ENCODE measurements at places on chromosomes 1 and 21.

- no peak for DNase-seq
These were observed 214.2 kb upstream of the FOXD3 start for GRCh38 chr1:63108206-63108605.

DNA sequence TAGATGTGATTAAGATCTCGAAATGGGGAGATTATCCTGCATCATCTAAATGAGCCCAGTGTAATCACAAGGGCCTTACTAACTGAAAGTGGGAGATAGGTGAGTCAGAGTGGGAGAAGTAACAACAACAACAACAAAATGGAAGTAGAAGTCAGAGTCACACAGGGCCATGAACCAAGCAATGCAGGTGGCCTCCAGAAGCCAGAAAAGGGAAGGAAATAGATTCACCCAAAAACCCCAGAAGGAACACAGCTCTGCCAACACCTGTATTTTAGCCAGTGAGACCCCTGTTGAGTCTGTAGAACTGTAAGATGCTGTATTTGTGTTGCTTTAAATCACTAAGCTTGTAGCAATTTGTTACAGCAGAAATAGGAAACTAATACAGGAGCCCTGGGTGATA lies 4.1 kb downstream of the TAGLN2 start:
- no peak for DNase-seq

- DNase-seq, result no peak
These were observed 26.8 kb downstream of the LAMC2 start for GRCh38 chr1:183212870-183213269.

GRCh38 chr1:65423884-65424572 lies 3.6 kb downstream of the LEPR start:
- DNase-seq, result peak; percentile 74

GRCh38 chr1:66335859-66336640 lies 197.9 kb upstream of the SGIP1 start:
- DNase-seq, result no peak

DNA sequence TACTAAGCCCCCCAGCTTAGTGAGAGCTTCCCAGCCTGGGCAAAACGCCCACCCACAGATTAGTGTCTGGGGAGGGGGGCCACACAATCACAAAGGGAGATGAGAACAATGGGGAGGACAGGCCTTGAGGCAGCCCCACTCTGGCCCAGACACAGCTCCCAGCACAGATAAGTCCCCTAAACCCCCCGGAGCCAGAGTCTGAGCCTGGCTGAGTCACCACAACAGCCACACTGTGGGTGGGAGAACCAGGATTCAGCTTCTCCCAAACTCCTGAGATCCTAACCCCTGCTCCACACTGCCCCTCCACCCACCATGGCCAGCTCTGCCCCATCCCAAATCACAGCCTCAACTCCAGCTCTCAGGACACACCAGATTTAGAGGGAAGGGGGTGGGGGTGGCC lies 4.2 kb downstream of the NECTIN4 start:
- no peak for DNase-seq

DNA sequence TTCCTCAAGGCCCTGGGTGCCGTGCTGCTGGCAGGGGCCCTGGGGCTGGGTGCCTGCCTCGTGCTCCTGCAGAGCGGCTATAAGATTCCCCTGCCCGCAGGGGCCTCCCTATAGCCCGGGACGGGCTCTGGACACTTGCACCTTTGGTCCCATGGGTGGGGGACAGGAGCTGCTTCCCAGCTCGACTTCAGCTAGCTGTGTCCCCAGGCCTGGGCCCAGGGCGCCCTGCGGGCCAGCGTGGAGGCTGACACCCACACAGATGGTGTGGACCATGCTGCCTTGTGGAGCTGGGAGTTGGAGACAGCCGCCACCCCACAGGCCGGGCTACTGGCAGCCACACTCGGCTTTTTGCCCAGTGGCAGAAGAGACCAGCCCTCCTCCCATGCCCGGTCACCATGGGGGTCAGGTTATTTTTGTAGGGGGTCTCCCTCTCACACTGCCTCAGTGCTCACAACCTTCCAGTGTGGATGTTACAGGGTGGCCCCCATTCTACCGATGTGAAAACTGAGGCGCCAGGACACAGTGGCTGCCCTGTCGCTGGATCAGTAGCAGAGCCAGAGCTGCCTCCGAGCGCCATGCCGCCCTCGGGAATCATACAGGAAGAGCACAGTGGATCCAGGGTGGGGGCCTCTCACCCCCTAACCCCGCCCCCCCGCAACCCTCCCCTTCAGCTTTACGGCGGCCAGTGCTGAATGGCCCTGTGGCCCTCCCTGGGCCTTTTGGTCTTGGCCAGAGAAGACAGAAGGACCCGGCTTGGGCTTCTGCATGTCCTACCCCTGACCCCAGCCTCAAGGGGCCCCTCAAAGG lies 57.8 kb downstream of the DISP3 start:
- no peak for DNase-seq

DNA sequence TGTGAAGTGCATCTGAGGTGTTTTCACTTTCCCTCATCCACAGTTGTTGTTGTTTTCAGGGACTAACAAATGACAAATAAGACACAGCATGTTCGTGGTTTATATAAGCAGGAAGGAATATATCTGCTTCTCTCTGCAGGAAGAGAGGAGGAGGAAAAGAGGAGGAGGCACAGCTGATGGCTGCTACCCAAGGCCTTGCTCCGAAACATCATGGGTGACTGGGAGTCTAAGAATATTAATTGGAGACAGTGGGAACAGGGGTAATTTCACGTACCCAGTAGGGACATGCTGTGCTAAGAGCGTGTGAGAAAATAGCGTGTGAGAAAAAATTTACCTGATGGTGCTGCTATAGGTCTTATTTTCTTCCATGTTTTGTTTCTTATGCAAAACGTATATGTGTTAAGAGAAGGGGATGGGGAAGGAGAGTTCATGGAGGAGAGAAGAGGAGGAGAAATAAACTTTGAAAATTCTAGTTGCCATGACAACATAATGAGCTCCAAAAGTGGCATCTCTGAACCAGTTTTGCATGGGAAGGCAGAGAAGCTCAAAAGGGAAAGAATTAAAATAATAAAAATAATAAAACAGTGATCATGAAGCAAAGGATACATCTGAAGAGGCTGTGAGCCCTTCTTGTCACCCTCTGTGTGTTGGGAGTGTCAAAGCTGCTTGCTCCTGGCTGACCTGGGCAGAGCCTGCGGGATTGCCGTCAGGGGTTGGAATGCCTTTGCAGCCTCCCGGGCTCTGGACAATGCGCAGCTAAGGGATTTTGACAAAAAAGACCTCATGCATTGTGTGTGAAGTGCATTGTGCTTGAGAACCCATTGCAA lies 192.0 kb downstream of the CACNA1E start:
- DNase-seq, result no peak

- DNase-seq, result no peak
These were observed 83.8 kb downstream of the EVI5 start for GRCh38 chr1:92701147-92701546.

DNA sequence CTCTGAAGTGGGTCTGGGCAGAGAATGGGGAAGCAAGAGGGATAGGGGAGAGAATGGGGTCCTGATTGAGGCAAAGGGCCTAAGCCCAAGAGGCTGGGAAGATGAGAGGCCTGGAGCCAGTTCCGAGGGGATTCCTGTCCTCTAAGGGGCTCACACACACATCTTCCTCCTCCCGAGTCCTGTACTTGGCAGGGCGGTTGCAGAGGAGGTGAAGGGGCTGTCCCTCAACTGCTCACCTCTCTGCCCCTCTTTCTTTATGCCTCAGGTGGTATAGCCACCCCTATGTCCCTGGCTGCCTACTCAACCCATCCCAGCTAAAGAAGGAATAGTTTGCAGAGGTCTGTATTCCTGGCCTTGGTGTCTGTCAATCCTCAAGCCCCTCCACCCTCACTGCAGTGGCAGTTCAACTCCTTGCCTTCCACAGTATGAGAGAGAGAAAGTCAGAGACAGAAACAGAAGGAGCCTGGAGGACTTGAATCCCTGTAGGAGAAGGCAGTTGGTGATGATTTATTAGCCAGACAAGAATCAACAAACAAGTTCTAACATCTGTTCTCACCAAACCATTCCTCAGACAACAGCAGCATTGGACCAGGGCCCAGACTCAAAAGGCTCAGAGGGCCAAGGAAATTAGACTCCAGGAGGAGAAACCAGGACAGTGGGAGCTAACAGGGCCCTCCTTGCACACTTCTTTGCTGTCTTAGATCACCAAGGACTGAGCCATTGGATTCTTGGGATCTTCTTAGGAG lies 10.7 kb downstream of the SH2D2A start:
- DNase-seq, result peak; percentile 81

- DNase-seq, result no peak
These were observed 3.0 kb upstream of the AIM2 start for GRCh38 chr1:159079525-159079924.

DNA sequence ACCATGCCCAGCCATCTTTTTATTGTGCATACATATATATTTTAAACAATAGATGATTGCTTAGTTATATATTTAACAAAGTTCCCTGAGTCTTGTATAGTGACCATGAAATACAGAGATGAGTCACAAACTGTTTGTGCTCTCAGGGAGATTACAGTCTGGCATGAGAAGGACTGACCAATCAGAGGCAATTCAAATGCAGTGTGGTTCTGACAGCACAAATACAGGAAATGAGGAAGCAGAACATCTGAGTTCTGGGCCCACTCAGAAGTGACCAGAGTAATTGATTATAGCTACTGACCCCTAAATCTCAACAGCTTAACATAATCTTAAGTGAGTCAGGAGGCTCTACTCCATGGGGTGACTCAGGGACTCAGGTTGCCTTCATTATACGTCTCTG lies 534.5 kb downstream of the OMA1 start:
- no peak for DNase-seq

DNA sequence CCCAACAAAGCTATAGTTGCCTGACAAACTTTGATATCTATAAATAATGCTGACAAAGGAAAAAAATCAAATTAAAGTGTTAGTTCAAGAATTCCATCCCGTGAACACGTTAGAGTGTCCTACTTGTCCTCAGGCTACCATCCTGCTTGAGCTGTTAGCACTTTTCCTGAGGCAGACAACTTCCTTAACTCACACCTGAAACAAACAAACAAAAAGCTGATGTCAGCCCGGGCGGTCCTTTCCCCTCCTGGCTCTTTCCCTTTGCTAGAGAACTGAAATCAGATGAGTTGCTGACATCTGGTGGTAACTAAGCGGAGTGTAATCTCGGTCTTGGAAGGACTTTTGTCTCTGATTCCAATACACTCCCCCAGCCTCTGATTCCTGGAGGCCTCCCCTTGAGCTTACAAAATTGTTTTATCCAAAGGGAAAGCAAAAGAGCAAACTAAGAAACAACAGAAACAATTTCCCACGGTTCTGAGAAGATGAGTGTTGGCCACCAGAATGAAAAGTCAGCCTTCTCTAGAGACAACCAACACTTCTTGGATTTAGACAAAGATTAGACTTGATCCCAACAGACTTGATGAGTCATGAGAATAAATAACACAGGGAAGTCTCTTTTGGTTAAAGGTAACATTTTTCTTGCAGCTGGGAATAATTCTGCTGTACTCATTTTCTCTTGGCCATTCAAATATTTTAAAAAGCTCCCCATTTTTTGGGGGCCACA lies 135.4 kb downstream of the PROX1 start:
- DNase-seq, result peak; percentile 49

GRCh38 chr1:211613108-211613947 lies 34.4 kb upstream of the SLC30A1 start:
- DNase-seq, result peak; percentile 57

- DNase-seq, result no peak
These were observed 59.8 kb downstream of the EDN2 start for GRCh38 chr1:41424581-41425118.

GRCh38 chr21:45736042-45736689 lies 92.6 kb downstream of the PCBP3 start:
- no peak for DNase-seq

- no peak for DNase-seq
These were observed 82.1 kb downstream of the VPS26C start for GRCh38 chr21:37184784-37185593.

DNA sequence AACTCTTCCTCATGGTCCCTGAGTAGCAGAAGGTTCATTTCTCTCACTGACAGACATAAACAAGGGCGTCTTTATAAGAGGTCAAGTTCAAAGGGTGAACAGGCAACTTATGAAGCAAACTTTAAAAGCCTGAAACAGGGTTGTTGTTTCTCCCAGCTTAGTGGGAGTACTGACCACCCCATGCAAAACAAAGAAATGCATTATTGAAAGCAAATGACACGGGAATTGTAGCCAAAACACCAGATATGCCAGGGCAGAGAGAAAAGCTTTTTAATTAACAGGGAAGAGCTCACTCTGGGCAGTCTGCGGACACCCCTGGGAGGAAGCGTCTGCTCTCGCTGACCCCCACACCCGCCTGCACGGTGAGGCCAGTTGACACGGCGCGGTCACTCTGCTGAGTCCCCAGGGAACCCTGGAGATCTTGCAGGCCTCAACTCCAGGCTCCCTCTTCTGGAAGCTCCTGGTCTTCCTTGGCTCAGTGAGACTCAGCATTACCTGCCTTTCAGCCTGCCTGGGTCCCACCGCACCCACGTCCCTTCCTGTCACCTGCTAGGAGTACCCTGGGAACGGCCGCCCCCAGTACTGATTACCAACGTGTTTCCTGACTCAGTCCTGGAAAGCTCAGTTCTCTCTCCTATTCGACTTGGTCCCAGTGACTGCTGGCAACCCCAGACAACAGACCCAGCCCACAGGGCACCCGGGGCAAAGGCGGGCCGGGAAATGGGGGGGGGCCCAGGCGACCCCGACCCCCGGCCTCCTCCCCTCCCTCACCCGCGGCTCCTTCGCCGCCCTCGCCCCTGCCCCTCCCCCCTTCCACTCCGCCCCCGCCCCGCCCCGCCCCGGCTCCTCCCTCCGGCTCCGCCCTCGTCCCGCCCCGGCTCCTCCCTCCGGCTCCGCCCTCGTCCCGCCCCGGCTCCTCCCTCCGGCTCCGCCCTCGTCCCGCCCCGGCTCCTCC lies 972 bp downstream of the CFAP410 start:
- DNase-seq, result peak; percentile 8

DNA sequence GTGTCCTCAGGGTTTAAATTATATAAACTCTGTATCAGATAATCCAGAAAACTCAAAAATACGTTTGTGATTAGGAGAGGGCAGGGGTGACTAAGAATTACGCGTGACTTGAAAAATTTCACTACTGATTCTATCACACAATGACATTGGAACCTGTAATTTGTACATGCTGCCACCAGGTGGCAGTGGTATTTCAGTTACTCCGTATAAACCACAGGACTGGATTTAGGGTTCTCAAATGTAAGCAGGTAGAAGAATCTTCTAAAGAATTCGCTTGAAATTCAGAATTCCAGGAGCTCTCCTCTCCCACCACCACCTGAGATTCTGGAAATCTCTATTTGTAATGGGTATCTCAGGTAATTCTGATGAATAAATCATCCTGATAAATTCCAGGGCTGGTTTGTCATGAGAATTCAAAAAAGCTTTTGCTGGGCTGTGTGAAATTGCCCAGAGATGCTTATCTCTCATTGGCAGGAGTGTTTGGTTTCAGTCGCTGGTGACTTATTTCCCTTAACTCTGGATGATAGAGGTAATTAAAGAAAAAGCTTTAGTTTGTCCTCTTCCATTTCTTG lies 1.7 kb upstream of the KRTAP7-1 start:
- no peak for DNase-seq

DNA sequence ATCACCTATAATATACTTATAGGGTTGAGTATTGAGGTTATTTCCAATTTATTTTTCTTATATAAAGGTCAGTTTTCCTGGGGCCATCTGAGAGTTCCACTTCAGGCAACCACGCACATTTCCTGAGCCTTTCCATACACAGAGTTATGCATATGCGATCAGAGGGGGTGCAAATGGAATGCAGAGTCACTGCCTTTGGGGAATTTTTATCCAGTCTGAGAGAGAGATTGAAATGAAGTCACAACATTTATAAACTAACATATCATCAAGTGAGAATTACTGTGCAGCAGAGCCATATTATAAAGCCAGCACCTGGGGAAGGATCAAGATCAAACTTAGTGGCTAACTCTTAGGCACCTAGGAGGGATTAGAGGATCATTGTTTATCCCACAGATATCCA lies 299.9 kb upstream of the PLXNA2 start:
- DNase-seq, result no peak
